Keratinocyte (primary cell): ENCODE measurements at places on chromosomes 6 and 20.

GRCh38 chr6:165976684-165977083 lies 191.0 kb downstream of the TBXT start:
- no peak overlapping the region for H3K27ac ChIP-seq
- no peaks in the 10 kb centered on the region for H3K36me3 ChIP-seq
- H3K4me3 ChIP-seq, result no peak overlapping the region
- no peak for DNase-seq
- no peaks in the 10 kb centered on the region for H3K27me3 ChIP-seq

GRCh38 chr6:105886066-105886813 lies 199.9 kb upstream of the PRDM1 start:
- no peaks in the 10 kb centered on the region for H3K27me3 ChIP-seq
- no peak overlapping the region for H3K27ac ChIP-seq
- H3K36me3 ChIP-seq, result no peaks in the 10 kb centered on the region
- DNase-seq, result no peak
- peaks cover 3% of the 10 kb centered on the region for H3K4me1 ChIP-seq
- no peak overlapping the region for H3K4me3 ChIP-seq

DNA sequence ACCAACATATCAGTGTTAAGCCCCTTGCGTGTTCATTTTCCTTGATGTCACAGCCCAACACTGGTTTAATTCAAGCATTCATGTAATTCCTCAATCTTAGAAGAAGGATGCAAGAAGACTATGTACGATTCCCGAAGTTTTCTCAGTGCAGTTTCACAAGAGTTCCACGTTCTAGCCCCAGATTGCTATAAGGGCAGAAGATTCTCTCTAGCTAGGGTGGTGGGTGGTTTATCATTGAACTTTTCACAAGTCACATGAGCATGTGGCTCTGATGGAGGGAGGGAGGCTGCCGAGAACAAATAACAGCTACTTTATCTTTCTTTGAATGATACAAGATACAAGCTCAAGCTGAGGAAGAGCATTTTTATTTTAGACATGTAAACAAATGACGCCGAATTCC lies 71.9 kb upstream of the NHSL1 start:
- no peak overlapping the region for H3K27ac ChIP-seq
- peaks cover 17% of the 10 kb centered on the region for H3K4me1 ChIP-seq
- no peak for DNase-seq
- H3K4me3 ChIP-seq, result no peak overlapping the region

GRCh38 chr20:5143851-5144250 lies 17.0 kb downstream of the CDS2 start:
- no peak for DNase-seq
- H3K36me3 ChIP-seq, result no peaks in the 10 kb centered on the region

DNA sequence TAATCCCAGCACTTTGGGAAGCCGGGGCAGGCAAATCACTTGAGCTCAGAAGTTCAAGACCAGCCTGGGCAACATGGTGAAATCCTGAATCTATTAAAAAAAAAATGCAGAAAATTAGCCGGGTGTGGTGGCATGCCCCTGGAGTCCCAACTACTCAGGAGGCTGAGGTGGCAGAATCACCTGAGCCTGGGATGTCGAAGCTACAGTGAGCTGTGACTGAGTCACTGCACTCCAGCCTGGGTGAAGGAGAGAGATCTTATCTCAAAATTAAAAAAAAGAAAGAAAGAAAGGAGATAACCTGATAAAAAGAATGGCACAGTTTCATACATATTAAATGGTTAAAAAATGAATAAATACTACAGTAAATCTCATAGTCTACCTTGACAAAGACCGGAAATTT lies 123.6 kb upstream of the TNFAIP3 start:
- peak overlapping the region; percentile 55 for H3K27ac ChIP-seq
- peaks cover 9% of the 10 kb centered on the region for H3K4me1 ChIP-seq
- H3K27me3 ChIP-seq, result no peaks in the 10 kb centered on the region
- H3K4me3 ChIP-seq, result no peak overlapping the region
- no peaks in the 10 kb centered on the region for H3K36me3 ChIP-seq
